ENCODE measurements at places on chromosomes 6 and 20. TPM values are rescaled to one million over a fixed set of nuclear protein-coding genes. Genes with fewer than 3 reads are reported as not detected.

DNA sequence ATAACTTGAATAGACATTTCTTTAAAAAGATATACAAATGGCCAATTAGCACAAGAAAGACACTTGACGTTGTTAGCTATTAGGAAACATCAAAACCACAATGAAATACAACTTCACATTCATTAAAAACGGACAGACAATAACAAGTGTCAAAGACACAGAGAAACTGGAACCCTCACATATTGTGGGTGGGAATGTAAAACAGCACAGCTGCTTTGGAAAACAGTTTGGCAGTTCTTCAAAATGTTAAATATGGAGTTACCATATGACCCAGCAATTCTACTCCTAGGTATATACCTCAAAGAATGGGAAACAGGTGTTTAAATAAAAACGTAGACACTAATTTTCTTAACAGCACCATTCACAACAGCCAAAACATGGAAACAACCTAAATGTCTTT lies 100.5 kb upstream of the SLC22A23 start:
- DNase-seq, result no peak

DNA sequence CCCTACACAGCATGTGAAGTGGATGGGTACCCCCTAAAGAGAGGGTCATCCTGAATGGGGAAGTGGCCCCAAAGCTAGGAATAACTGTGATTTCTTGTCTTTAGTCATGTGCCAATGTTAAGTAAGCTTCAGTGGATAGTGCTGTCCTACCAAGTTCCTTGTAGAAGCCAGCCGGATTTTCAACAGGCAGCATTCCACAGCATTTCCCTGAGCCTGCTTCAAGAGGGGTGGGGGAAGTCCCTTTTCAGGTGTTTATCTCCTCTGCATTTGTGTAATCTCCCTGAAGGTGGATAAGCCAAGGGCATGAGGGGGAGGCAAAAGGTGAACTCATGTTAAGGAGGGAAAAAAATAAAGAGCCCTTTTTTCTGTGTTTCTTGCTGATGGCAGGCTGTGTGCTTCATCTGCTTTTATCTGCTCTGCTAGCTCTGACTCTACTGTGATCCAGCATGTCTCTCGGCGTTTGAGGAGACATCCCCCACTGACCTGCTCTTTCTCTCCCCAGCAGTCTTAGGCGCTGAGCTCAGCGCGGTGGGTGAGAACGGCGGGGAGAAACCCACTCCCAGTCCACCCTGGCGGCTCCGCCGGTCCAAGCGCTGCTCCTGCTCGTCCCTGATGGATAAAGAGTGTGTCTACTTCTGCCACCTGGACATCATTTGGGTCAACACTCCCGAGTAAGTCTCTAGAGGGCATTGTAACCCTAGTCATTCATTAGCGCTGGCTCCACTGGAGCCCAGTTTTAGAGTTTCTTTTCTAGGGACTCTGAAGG lies 1.9 kb downstream of the EDN1 start:
- no peak for DNase-seq

DNA sequence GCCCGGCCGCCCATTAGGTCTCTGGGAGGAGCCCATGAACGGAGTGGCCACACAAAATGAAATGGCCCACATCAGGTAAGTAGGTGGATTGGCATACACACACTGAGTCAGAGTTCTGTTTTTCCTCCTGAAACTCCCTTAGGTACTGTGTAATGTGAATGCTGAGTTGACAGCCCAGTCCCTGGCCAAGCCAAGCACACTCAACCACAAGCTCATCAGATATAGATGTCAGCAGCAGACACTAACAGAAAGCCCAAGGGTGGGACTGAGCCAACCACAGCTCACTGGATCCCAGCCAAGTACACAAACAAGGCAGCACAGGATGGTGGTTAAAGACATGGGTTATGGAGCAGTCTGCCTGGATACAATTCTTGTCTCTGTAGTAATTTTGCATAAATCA lies 403.4 kb downstream of the GJA1 start:
- DNase-seq, result no peak

DNA sequence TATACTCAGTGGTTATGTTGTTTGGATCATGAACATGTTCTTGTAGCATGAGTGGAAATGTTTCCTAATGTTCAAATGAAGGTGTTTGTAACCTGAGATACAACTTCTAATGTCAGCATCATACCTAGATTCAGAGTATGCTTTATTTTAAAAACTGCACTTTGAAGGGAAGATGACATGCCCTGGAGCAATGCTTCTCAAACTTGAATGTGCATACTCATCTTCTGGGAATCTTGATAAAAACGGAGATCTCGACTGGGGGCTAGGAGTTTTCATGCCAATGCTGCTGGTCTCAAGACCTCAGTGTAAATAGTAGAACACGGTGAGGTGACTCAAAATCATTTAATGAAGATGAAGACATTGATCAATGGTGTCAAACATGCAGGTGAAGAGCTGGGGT lies 440.0 kb upstream of the NOX3 start:
- DNase-seq, result no peak

GRCh38 chr6:30824698-30825097 lies 59.6 kb upstream of the DDR1 start:
- DNase-seq, result no peak

DNA sequence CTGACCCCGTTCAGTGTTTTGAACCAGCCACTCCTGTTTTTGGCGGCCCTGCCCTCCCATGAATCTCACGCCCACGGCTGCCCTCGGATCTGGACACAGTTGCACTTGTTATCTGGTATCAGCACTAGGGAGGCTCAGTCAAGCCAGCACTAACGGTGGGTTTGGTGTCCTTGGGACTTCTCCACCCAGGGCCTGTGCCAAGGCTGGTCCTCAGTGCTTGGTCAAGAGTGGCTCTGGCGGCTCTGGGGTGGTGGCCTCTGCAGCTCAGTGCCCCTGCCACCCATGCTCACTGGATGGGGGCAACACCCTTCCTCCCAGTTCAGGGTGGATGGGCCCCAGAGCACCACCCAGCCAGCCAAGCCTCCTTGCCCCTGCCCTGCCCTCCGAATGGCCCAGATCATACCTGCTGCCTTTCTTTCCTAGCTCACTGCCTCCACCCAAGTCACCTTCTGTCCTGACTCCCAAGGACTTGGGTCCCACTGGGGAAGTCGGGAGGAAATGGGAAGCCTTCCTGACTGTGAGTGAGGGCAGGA lies 54.7 kb downstream of the SSR1 start:
- no peak for DNase-seq

- DNase-seq, result no peak
Measured at GRCh38 chr6:158383057-158383456, 70.8 kb downstream of the TULP4 start.

DNA sequence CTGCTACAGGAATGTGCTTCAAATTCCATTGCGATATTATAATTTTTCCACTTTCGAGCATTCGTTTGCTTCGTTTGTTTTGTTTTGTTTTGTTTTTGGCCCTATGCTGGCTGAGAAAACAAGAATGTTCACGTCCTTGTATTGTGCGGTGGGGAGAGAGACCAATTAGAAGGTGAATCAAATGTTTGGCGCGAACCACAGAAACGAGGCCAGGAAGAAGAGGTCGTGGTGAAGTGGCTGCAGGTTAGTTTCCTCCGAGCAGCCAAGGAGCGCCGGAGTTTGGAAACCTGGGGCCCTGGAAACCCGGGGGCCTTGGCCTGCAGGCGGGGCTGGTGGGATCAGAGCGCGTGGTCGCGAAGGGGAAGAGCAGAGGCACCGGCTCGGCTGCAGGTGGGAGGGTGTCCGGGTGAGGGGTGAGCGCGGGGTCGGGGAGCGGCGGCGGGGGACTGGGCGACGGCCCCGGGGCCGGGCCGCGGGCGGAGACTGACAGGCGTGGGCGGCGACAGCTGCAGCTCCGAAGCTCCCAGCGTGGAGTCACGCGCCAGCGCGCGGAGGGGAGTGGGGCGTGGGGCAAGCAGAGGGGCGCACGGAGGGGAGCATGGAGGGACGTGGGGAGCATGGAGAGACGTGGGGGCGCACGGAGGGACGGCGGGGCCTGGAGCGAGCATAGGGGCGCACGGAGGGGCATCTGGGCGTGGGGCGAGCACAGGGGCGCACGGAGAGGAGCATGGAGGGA lies 141.5 kb upstream of the PDE10A start:
- DNase-seq, result no peak

The RAET1E gene
- not detected for total RNA-seq

The EFCAB8 gene
- 0.54 TPM for total RNA-seq

GRCh38 chr20:13397300-13397724 lies 176.2 kb downstream of the ISM1 start:
- DNase-seq, result no peak

GRCh38 chr6:83071707-83072106 lies 4.2 kb downstream of the DOP1A start:
- no peak for DNase-seq

GRCh38 chr6:170172825-170173256 lies 118.0 kb downstream of the DLL1 start:
- peak; percentile 31 for DNase-seq

The RSPH4A gene
- 0.14 TPM for total RNA-seq

DNA sequence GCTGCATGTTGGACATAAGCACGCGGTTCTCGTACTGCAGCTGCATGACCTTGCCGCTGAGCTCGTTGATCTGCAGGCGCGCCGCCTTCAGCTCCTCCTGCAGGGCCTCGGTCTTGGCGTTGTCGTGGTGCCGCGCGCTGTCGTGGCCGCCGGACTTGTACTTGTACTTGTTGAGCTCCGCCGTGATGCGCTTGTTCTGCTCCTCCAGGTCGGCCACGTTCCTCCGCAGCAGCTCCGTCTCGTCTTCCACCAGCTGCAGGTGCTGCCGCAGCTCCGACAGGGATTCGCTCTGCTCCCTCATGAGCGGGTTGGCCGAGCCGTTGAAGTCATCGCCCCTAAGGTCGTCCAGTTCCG lies 16.6 kb upstream of the KIAA0408 start:
- DNase-seq, result no peak

- DNase-seq, result no peak
Measured at GRCh38 chr6:2531426-2532215, 219.1 kb downstream of the MYLK4 start.

The VNN1 gene
- total RNA-seq, result not detected

- no peak for DNase-seq
Measured at GRCh38 chr20:440636-441035, 21.7 kb downstream of the TBC1D20 start.

DNA sequence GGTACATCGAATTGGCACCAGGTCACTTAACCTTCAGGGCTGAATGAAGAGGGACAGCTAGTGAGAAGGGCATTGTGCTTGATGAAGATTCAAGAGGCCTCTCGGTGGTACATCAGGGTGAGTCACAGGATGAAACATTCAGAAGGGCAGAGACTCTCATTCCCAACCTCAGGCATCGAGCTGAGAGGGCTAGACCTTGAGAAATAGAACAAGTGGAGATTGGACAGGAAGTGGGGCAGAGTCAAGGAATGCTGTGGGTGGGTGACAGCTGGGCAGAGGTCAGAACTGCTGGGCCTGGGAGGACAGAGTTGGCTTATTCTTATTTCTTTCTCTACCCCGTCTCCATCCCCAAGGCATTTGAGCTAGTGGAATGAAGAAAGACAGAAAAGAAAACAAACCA lies 126.0 kb downstream of the SCML4 start:
- DNase-seq, result no peak

The DDX43 gene
- 0.26 TPM for total RNA-seq

GRCh38 chr20:10447028-10447427 lies 11.9 kb downstream of the SLX4IP start:
- peak; percentile 82 for DNase-seq

DNA sequence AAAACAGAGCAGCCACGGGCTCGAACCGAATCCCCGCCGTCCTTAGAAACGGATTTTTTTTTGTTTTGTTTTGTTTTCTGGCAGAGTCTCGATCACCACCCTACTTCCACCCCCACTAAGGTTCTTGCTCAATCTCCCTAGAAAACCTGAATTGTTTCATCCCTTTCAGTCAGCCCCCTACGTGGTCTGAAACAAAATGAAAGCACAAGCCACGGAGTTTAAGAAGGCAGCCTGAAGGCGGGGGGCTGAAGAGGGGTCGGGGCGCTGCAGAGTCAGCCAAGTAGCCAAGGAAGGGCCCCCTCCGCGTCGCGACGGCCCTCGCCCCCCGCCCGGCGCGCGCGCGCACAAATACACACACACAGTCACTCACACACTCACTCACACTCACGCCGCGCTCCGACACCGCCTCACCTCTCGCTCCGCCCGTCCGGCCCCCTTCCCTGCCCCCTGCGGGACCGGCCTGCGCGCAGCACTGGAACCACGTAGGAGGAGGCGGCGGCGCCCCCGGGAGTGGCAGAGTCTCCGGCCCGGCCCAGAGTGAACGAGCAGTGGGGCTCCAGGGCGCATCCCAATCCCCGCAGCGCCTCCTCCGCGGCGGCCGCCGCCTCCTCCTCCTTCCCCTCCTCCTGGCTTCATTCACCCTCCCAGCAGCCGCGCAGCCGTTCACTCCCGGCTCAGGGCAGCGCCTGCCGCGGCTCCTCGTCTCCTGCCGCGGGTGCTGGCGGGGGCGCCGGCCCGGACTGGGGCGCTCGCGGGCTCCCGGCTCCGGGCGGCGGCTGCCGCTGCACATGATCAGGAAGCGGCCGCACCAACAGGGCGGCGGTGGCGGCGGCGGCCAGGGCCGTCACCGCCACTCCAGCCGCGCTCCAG lies 1.4 kb downstream of the ATXN1 start:
- DNase-seq, result peak; percentile 93

DNA sequence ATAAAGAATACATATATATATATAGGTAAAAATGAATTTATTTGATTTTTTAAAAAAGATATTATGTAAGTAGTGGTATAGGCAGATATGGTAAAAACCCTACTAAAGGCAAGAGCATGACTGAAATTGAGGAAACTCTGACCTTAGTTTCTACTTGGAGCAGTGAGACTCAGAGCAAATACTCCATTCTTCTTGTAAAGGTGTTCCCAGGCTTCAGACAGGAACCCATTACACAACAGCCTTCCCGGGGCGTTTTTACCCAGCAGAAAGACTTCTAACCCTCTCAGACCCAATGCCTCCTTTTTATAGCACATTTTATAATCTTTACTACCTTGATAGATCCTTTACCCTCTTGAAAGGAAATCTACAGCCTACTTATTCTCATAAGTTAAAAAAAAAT lies 124.5 kb downstream of the MTFR2 start:
- no peak for DNase-seq

- no peak for DNase-seq
Measured at GRCh38 chr6:41367700-41368099, 32.3 kb downstream of the NCR2 start.

- DNase-seq, result no peak
Measured at GRCh38 chr6:26057899-26058298, 29.3 kb upstream of the HFE start.

GRCh38 chr6:154164397-154164796 lies 125.4 kb downstream of the OPRM1 start:
- DNase-seq, result no peak

DNA sequence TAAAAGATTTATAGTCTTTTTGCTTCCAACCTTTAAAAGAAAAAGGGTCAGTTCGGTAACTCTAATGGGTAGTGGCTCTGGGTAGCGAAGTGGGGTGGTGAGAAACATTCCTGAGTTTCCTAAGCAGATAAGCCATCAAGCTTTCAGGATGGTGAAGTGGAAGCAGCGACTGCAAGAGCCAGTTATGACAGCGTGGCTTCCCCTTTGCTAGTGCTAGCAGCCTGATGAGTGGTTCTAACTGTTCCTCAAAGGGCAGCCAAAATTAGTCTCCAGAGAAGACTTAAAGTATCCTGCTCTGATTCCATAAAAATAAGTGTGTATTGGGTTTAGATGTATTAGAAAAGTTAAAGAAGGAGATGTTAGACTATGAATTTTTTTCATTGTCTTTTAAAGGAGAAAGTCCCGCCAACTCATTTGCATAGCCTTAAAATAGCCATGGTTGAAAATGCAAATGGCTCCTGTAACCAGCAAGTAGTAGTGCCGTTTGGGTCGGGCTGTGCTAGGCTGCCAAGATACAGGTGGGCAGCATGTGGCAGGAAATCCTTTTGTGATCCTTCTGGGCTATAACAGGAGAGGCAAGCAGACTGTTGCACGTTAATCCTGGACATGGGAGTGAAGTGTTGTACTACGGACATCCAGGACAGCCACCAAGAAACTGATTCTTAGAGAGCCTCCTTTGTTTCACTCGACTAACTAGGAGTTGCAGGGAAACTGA lies 18.0 kb downstream of the ELOVL2 start:
- no peak for DNase-seq
